T-helper 17 cell (primary cell): ENCODE measurements at places on chromosomes 7 and 10. TPM values are rescaled to one million over a fixed set of nuclear protein-coding genes. Genes with fewer than 3 reads are reported as not detected.
A peak's percentile ranks its signal among the peaks of the same experiment; 100 is the strongest.

The GNGT1 gene
- total RNA-seq = not detected

- H3K4me3 ChIP-seq = no peak overlapping the region
- H3K27ac ChIP-seq = peak overlapping the region; percentile 34
- peaks cover 10% of the 10 kb centered on the region for H3K27me3 ChIP-seq
- no peak for DNase-seq
- H3K4me1 ChIP-seq = peaks cover 18% of the 10 kb centered on the region
Measured at GRCh38 chr10:35217455-35217854, 90.8 kb downstream of the CREM start.

DNA sequence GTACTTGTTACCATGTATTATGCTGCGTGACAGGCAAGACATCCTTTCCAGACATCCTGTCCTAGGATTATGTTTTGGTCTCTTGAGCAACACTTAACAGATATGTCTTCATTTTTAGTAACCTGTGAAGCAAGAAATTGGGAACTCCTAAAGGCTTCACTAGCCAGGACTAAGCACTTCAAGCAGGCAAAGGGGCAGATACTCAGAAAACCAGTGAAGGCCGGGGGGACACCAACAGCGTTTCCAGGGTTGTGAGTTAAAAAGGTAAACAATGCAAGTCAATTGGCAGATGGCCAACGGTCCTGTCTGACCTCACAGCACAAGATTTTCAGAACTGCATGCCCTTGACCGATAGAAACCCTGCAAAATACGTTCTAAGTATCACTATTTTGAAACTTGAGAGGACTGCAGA, 77.6 kb upstream of the SFMBT2 start:
- H3K4me1 ChIP-seq = peaks cover 39% of the 10 kb centered on the region
- H3K27ac ChIP-seq = no peak overlapping the region
- no peaks in the 10 kb centered on the region for H3K36me3 ChIP-seq
- no peaks in the 10 kb centered on the region for H3K27me3 ChIP-seq

DNA sequence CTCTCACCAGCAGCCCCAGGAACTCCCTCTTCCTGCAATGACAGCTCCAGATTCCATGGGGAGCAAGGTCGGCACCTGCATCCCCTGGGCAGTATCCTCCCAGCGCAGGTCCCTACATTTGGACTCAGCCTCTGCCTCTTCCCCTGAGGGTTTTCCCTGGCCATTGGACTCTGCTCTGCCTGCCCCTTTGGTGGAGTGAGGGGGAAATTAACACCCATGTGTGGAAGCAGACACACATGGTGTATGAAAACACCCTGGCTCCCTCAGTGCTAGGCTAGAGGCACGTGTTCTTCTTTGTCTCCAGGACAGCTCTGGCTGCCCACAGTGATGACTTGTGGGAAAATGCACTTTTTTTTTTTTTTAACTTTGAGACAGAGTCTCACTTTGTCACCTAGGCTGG, 8.4 kb downstream of the PRF1 start:
- no peak for DNase-seq
- H3K4me3 ChIP-seq = no peak overlapping the region
- H3K27ac ChIP-seq = no peak overlapping the region
- H3K4me1 ChIP-seq = peaks cover 21% of the 10 kb centered on the region

GRCh38 chr10:71644307-71645180, 75.0 kb downstream of the C10orf105 start:
- H3K4me1 ChIP-seq = peaks cover 10% of the 10 kb centered on the region
- no peaks in the 10 kb centered on the region for H3K27me3 ChIP-seq
- H3K27ac ChIP-seq = no peak overlapping the region
- peaks cover 3% of the 10 kb centered on the region for H3K36me3 ChIP-seq
- H3K4me3 ChIP-seq = no peak overlapping the region

- DNase-seq = no peak
- peak overlapping the region; percentile 94 for H3K27ac ChIP-seq
Measured at GRCh38 chr7:157271315-157271990, 65.4 kb upstream of the DNAJB6 start.

GRCh38 chr7:157138101-157138423, 664 bp upstream of the UBE3C start:
- H3K27ac ChIP-seq = peak overlapping the region; percentile 77
- peaks cover 3% of the 10 kb centered on the region for H3K36me3 ChIP-seq
- DNase-seq = no peak
- H3K4me1 ChIP-seq = peaks cover 24% of the 10 kb centered on the region
- H3K4me3 ChIP-seq = peak overlapping the region; percentile 88

The PNLIPRP3 gene
- not detected for total RNA-seq

GRCh38 chr7:155560982-155561686, 14.8 kb upstream of the CNPY1 start:
- DNase-seq = no peak
- H3K4me3 ChIP-seq = no peak overlapping the region
- peaks cover 4% of the 10 kb centered on the region for H3K36me3 ChIP-seq
- H3K4me1 ChIP-seq = peaks cover 2% of the 10 kb centered on the region
- H3K27ac ChIP-seq = no peak overlapping the region

The AGBL3 gene
- 2.1 TPM for total RNA-seq

GRCh38 chr10:59903871-59904270, 2.5 kb downstream of the CCDC6 start:
- peak overlapping the region; percentile 98 for H3K4me3 ChIP-seq
- peak overlapping the region; percentile 98 for H3K27ac ChIP-seq
- peaks cover 5% of the 10 kb centered on the region for H3K36me3 ChIP-seq
